CD4-positive, alpha-beta T cell treated with Interleukin-1 beta for 1 hour (primary cell): ENCODE measurements at places on chromosomes 5 and 9.

DNA sequence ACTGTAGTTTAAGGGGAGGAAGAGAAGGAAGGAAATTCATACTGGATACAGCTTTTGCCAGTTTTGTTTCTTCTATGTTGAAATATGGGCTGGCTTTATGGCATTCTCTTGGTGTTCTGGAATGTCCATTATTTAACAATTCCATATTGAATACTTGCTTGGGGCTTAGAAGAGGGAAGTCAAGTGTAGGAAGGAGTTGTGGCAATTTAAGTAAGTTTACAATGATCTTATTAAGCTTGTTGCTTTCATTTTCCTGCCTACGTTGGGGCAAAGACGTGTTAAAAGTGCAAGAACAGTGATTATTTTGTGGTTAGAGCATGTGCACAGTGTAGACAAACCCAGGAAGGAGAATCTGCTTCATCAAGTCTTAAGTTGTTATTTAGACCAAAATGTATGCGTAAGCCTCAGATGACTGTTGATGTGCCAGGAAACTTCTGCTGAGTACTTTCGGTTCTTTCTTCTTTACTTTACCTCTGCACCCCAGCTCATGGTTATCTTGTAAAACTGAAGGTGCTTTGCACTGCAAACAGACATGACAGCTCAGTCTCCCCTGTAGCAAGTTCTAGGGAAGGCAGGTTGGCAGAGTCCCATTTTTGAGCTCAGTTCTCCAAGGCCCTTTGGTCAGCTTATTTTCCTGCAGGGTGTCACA is 75.8 kb downstream of the F2RL2 start:
- peak; percentile 42 for DNase-seq

GRCh38 chr9:123416176-123416575 is 60.2 kb downstream of the CRB2 start:
- no peak for DNase-seq

- no peak for DNase-seq
Measured at GRCh38 chr5:180323160-180323559, 30.0 kb downstream of the GFPT2 start.

GRCh38 chr9:90904706-90905478 is 103.3 kb downstream of the SYK start:
- DNase-seq, result no peak

DNA sequence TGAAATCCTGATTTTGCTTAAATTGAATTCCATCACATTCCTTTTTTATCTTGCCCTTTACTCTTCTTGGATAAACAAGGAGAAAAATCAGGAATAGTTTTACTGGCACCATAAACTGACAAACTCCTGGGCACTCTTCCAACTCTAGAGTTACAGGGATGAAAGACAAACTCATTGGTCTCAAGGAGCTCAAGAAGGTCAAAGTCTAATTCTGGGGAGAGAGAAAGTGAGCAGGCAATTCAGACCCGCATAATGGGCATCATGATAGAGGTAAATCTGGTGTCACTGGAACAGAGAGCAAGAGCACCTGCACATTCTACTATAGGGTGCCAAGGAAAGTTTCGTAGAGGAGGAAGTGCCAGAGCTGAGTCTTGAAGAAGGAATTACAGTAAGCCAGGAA is 64.8 kb downstream of the GRIN3A start:
- DNase-seq, result no peak

- no peak for DNase-seq
Measured at GRCh38 chr9:108073823-108074222, 584.3 kb upstream of the KLF4 start.

- DNase-seq, result no peak
Measured at GRCh38 chr5:33721491-33722200, 170.1 kb downstream of the ADAMTS12 start.

- DNase-seq, result no peak
Measured at GRCh38 chr5:94632024-94632423, 13.6 kb downstream of the SLF1 start.

GRCh38 chr9:85594316-85594715 is 147.4 kb downstream of the AGTPBP1 start:
- DNase-seq, result no peak

- no peak for DNase-seq
Measured at GRCh38 chr9:26462213-26462612, 430.4 kb downstream of the CAAP1 start.

GRCh38 chr5:82295144-82295543 is 17.0 kb upstream of the RPS23 start:
- DNase-seq, result no peak

DNA sequence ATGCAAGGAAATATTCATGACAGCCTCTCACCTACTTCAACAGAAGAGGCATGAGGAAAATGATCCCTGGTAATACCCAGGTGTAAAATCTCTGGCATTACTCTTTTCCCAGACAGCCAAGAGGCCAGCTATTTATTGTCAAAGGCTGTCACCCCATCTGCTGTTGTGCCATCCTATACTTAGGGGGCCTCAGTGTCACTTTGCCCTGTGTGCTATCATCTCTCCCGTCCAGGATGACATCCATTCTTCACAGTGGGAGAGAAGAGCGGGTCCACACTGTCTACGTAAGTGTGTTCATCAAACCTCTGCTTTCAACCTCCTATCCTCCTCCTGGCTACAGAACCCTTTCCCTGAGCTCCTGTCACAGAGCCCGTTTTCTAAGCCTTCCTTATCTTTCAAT is 82.6 kb downstream of the MYO10 start:
- no peak for DNase-seq

DNA sequence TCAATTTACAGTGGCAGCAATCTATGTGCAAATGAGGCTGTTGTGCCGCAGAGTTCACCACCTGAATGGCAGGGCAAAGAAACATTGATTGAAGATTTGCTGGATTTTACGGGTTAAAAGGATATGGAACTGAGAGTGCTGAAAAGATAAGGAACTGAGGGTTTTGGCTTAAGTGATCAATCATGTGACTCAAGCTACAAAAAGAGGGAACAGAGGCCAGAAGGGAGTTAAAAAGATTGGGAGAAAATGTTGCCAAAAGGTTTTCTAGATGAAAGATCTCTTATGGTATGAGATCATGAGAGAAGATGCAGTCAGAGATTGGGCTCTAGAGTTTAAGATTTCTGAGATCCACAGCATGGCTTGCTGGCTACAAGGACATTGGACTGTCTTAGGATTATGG is 7.9 kb upstream of the RIMOC1 start:
- no peak for DNase-seq

DNA sequence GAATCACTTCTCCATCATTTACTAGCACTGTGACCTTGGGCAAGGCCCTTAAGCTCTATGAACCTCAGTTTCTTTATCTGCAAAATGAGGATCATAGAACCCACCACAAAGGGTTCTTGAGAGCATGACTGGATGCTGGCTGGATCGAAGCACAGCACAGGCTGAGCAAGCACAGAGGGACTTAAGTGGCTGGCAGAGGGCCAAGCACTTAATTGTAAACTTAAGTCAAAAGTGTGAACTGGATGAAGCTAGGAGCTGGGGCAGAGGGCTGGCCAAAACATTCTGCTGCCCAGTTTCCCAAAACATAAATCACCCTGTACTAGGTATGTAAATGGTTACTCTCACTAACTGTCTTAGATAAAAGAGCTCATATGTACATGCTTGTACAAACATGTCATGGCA is 112.3 kb upstream of the WWC1 start:
- no peak for DNase-seq

GRCh38 chr9:69762527-69762926 is 2.7 kb upstream of the PTAR1 start:
- DNase-seq, result no peak

DNA sequence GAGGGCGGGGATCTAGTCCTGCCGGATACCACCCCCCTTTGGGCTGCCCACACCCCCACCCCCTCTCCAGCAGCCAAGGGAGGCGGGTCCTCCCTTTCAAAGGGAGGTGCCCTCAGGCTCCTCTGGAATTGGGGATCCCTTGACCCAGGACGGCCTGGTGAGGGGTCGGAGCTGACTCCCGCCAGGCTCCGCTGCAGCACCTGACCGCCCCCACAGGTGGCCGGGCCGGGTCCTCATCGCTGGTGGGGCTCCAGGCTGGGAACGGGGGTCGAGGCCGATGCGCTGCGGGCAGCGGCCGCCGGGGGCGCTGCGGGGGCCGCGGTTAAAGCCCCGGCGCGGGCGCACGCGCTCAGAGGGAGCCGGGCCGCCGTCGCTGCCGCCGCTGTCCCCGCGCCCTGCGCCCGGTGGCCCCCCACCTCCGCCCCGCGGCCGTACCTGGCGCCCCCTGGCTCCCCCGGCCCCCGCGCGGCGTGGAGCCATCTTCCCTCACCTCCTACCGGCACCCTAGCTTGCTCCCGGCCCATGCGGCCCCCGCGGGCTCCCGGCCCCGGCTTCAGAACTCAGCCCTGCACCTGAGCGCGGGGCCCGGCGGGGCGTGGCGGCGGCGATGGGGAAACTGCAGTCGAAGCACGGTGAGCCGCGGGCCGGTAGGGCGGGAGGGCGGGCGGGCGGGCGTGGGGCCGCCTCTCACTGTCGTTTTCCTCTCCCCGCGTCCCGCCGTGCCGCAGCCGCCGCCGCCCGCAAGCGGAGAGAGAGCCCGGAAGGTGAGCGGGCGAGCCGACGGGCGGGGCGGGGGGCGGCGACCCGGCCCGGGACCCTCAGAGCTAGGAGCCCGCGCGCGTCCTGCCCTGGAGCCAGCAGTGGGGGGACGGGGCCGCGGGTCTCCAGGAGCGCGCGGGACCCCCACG is at the start of gene NKD2:
Gene NKD2 (plus strand): TSS at position 352 of the 908 bp plus-strand sequence. CDS start 256 bp downstream, at position 608.
- peak; percentile 33 for DNase-seq

GRCh38 chr5:117624201-117624600 is 1049.6 kb upstream of the SEMA6A start:
- no peak for DNase-seq

GRCh38 chr5:86115164-86115563 is 502.6 kb upstream of the COX7C start:
- no peak for DNase-seq

DNA sequence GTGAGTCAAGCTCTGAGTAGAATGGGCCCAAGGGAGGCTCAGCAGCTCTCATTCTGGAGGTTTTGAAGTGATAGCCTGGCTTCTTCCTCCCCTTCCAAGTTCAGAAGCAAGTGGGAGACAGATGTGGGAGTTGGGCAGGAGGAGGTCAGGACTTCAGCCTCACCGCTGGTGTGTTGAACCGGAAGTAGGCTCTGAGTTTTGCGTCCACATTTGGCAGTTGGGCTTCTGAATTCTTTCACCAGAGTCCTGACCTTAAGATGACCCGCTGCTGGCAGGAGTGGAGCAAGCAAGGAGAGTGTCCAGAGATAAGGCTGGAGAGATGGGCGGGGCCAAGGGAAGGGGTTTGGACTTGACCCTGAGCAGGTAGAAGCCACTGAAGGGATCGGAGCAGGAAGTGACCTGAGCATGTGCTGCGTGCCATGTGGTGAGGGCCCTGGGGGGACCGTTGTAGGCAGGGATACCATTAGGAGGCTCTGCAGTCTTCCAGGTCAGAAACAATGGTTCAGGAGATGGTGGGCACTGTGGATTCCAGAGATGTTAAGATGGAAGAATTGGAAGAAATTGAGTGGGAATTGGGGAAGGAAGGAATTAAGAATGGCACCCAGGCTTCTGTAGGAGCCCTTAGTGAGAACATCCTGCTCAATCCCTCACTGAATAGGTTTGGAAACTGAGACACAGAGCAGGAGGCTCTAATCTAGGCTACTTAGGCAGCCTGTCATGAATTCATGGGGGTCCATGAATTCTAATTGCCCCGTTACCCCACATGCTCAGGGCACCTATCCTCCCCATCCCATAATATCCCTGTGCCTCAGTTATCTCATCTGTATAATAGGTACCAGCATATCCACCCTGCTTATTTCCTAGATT is 25.9 kb downstream of the GALNT12 start:
- DNase-seq, result no peak

GRCh38 chr5:53478411-53479044 is 1.9 kb upstream of the FST start:
- DNase-seq, result no peak

- no peak for DNase-seq
Measured at GRCh38 chr9:77817590-77818311, 169.6 kb upstream of the GNA14 start.

DNA sequence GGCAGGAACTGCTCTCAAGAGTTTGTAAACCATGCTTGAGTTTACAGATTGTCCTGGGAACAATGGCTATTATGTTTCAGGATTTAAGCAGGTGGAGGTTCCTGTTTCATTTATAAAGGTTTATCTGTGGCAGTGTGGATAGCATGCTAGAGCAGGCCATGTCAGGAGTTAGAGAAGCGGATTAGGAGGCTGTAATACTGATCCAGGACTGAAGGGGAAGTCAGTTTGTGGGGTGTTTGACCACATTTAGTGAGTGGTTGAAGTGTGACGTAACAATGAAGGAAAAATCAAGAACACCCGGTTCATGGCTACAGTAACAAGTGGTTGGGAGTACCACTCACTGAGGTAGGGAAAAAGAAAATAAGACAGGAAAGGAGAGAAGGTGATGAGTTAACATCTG is 299.0 kb downstream of the TLR4 start:
- no peak for DNase-seq

GRCh38 chr9:127065592-127065991 is 56.8 kb downstream of the ANGPTL2 start:
- DNase-seq, result no peak

DNA sequence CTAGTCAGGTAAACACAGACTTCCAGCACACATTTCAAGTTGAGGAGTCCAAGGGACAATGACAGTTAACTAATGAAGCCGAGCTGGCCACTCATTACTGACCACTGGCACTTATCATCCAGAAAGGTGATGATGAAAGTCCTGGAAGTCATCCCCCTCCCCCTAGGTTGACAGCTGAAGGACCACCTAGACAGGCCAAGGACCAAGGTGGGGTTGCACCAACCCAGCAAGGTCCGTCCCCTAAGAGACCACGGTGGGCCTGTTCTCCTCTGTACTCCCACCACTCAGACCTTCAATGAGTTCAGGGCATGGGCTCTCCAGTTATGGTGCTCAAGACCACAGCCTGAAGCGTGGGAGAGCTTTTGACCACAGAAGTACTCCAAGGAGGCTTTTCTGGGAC is 13.2 kb downstream of the P4HA2 start:
- DNase-seq, result no peak

DNA sequence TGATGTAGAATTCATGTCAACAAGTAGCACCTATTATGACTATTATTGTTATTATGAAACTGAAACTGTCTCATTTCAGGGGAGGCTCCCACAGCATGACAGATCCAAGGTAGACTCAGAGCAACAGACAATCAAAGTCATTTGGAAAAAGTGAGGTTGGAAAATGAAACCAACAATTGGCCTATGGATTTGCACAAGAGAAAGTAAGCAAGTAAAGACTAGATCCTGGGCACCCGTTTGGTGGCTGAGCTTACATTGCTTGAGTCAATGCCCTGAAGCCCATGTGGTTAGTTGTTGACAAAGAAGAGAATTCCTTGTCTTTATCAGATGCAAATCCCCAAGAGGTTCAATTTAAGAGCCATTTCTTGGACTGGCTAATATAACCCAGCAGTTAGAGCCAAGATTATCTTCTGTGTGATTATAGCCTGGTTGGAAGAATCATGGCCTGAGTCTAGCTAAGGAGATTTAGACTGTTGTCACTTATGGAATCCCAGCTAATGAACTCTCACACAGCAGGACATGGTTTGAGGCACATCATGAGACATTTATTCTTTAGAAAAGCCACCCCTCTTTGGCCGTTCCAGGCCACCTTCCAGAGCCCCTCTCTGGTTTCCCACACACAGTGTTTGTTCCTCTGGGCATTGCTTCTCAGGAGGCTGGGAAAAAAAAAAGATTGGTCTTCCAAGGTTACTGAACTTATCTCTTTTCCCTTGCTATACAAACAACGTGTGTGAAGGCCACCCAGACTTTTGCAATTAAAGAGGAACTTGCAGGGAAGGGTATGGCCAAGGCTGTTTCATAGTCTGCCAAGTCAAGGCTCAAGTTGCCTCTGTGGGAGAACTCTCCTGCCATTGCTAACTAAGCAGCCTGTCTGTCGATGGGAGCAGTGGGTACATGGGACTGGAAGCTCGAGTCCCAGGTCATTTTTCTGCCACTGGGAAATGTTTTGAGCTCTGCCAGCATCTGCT is 399.5 kb downstream of the ENC1 start:
- DNase-seq, result no peak
